CD4-positive, alpha-beta T cell treated with Interleukin-2 at 100 ng/mL for 4 hours (primary cell): ENCODE measurements at places on chromosomes 2 and 18.

GRCh38 chr2:171726847-171727450 is 39.7 kb downstream of the DYNC1I2 start:
- DNase-seq, result no peak

DNA sequence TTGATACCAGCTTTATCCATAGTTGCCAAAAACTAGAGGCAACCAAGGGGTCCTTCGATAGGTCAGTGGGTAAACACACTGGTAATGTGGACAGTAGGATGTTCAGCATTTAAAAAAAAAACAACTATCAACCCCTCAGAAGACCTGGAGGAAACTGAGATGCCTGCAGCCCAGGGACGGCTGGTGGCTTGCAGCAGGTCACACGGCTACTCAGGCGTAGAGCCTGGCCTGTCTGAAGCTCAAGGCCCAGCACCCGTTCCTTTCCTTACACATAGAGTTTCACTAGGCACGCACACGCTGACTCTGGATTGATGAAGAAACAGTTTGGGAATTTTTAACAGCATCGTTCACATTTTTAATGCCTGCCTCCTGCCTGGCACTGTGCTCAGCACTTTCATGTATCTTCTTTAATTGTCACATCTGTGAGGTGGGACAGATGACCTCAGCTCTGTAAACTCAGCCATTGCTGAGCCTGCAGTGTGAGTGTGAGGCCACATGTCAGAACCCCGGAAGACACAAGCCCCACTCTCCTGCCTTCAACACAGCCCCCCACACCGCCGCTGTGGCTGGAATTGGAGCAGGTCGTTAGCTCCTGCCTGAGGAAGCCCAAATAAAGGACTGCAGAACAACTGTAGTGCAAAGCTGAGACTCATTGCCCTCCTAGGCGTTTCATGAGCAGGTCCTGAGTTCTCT is 40.7 kb downstream of the TRAPPC12 start:
- no peak for DNase-seq

DNA sequence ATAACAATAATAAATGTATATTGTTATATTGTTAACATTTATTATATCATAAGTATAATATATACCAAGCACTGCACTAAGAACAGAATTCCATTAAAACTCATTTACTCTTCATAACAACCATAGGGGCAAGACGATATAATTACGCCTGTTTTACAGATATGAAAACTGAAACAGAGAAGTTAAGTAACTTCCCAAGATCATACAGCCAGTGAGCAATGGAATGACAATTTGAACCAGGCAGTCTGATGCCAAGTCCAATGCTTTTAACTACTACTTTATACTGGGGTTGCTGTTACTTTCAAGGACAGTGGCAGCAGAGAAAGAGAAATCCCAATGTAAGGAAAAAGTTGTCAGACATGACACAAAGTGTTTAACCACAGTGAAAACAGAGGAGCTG is 338.8 kb upstream of the ID2 start:
- DNase-seq, result no peak

- no peak for DNase-seq
Observed at GRCh38 chr2:80114812-80115211, 189.7 kb downstream of the LRRTM1 start.

DNA sequence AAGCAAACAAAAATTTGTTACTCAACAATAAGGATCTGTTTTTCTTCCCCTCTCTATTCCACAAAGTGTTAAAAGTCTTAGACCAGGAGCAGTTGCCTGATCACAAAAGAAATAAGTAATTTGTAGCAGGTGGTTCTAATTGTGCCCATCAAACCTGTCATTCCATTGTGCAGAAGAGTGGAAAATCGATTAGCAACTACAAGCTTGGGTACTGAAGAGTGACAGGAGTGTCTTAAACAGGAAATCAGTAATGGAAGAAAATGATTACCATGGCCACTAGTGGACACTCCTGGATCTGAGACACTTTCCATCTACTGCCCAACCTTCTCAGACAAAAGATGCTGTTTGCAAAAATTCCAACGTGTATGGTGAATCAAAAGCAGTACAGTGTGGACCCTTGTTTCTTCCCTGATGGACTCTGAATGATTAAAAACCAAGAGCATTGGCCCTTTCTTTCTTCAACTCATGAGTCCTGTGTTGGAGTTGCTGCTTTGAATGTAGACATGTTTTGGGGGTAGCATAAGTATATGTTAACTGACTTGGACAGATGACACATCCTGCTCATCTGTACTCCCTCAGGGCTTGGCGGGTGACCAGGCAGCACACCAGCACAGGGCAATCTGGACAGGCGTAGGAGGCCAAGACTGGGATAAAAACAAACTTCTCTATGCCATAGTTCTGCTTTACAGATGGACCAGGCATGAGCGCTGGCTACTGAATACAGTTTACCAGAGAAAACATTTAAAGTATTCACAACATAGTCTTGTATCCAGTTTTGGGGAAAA is 51.9 kb downstream of the PLA2R1 start:
- no peak for DNase-seq

DNA sequence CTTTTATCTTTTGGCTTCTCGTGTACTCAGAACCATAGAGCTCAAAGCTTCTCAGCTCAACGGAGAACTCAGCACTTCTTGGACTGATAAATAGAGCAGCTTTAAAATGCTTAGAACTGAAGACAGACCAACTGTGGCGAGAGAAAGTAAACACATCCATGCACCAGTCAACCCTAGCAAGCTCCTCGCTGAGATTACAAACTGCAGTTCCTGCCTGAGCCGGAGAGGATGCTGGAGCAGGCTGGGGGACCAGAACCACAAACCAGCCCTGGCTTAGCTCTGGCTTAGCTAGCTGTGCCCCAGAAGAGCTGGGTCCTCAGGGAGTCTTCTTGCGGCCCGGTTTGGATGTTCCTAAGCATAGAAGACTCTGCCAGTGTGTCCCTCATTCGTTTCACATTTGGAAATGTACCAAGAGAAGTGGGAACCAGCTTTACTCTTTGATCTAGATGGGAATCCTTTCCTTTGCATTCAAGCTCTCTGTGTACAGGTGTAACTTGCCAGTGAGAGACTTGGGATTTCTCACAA is 5.6 kb downstream of the PAX8 start:
- peak; percentile 19 for DNase-seq

DNA sequence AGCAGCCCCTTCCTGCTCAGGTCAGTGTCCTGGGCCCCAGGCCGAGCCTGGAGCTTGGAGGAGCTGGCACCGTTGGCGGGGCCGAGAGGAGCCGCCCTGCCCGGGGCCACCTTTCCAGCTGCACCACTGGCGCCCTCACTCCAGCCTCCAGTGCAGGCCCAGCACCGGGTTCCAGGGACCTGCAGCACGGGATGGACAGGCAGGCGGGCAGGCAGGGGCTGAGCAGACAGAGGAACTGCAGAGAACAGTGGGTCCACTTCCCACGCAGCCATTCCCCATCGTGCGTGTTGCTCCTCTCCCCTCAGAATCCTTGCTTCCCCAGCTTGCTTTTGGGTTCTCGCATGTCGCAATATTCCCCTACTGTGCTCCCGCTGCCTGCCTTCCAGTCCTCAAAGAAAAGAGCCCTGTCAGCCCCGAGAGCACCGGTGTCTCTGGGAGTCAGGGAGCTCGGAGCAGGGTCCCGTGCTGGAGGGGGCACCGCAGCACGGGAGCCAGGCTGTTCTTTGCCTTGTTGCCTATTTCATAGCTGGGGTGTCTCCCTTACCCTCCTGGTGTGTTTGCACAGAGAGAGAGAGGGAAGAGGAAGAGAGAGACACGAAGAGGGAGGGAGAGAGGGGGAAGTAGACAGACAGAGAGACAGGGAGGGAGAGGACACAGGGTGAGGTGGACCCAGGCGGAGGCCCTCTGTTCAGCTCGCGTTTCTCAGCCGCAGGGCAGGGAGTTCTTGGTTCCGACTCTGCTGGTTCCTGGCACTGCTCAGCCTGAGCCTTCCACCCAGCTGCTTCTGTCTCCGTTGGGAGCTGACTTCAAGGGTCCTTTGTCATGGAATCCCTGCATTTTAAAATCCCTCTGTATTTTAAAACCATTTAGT is 126.0 kb downstream of the MBP start:
- no peak for DNase-seq

DNA sequence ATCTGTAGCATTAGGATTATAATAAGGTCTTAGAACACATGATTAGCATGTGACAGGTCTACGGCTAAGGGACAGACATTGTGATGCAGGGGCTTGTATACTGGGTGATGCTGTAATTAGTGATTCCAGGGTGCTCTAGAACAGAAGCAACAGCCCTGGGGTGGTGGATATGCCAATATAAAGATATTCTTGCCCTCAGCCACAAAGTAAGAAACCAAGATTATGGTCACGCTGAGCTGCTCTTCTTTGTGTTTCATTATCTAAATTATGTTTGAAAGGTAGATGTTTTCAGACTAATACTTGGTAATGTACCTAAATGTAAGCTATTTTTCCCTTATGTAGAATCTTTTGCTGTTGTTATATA is 45.3 kb downstream of the FN1 start:
- DNase-seq, result no peak

DNA sequence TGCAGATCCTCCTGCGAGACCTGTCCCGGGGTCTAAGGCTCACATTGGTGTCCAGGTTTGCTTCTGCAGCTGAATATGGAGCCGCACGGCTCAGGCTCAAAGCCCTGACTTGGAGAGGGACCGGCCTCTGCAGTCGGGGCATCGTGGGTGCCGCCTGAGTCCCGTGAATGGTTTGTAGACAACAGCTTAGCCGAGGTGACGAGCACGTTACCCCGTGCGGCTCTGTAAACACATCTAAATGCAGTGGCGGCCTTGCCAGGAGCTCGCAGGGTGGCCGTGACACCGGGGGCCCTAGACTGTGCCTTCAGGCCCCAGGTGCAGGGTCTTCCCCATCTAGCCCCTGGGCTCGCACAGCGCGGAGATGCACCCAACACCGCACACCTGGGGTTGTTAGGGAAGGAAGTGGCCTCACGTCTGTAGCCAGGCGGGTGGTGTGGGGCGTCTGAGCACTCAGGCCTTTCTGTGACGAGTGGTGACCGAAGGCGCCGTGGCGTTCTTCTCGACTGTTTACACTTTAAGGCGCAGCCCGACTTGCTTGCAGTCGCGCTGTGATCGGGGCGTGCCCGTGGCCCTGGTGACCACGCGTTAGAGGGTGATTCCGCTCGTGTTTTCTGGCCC is 91.6 kb downstream of the NFATC1 start:
- DNase-seq, result no peak

- DNase-seq, result no peak
Observed at GRCh38 chr2:38602136-38602731, 494 bp downstream of the HNRNPLL start.

DNA sequence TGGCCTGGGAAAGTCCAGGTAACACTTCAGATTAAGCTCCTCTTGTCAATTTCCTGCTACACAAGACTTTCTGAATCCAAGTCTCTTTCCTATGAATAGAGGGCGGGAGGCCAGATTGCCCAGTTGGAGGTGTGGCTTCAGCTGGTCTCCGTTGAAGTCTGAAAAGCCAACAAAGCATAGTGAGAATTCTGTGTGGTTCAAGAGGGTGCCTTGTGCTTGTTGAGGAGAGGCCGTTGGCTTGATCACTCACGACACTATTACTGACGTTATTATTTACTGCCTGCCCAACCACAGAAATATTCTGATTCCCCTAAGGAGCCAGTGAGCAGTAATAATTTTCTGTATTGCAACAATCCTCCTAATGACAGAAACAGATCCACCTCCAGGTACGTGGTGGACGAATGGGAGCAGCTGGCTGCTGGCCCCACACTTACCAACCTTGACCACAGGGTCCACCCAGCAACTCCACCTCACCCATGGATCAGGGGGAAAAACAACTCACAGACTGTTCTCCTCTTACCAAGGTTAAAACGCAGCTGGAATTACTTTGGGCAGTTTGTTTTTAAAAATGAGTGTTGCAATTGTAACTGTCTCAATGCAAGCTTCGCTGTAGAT is 21.9 kb downstream of the NRP2 start:
- no peak for DNase-seq
